A549 treated with AZD2906 at 1 μM for 4 hours (cell line): ENCODE measurements at places on chromosomes 5 and 9. TPM values are rescaled to one million over a fixed set of nuclear protein-coding genes. Genes with fewer than 3 reads are reported as not detected.

STK10 gene
- total RNA-seq = 21.0 to 21.5 TPM (median 21.3 TPM) in 5 replicates

JAKMIP2 gene
- total RNA-seq = not detected in 5 replicates

EGFL7 gene
- total RNA-seq = 38.6 to 58.2 TPM (median 57.2 TPM) in 5 replicates

RNF183 gene
- 0.10 to 0.19 TPM in 2 of 5 replicates, not detected in the others for total RNA-seq
